ENCODE measurements at places on chromosomes 1 and 21. TPM values are rescaled to one million over a fixed set of nuclear protein-coding genes. Genes with fewer than 3 reads are reported as not detected.

The LCE1A gene
- not detected for total RNA-seq

The GJA9 gene
- total RNA-seq, result not detected

GRCh38 chr21:21101911-21102310, 103.7 kb downstream of the NCAM2 start:
- H3K27ac ChIP-seq, result no peak overlapping the region
- peaks cover 11% of the 10 kb centered on the region for H3K4me1 ChIP-seq
- no peaks in the 10 kb centered on the region for H3K36me3 ChIP-seq
- no peak overlapping the region for H3K4me3 ChIP-seq
- H3K27me3 ChIP-seq, result no peaks in the 10 kb centered on the region

DNA sequence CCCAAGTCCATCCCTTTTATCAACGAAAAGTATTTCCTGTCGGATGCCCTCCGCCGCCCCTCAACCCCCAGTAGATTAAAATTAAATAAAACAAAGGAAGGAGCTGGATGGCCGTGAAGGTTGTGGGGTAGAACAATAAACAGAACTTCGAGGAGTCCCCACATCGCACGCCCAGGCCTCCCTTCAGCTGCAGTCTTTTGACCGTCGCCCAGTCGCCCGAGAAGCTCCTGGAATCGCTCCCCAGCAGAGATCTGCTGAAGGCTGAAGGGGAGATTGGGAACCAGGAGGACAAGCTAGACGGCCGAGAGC, 905 bp downstream of the BARHL2 start:
- H3K4me1 ChIP-seq, result peaks cover 11% of the 10 kb centered on the region
- H3K4me3 ChIP-seq, result no peak overlapping the region
- no peak overlapping the region for H3K27ac ChIP-seq
- H3K27me3 ChIP-seq, result peaks cover 92% of the 10 kb centered on the region

- peaks cover 15% of the 10 kb centered on the region for H3K4me1 ChIP-seq
- no peak for DNase-seq
- peaks cover 12% of the 10 kb centered on the region for H3K36me3 ChIP-seq
- H3K27ac ChIP-seq, result no peak overlapping the region
These were observed 46.6 kb downstream of the SMYD2 start for GRCh38 chr1:214327514-214327913.

GRCh38 chr1:201890223-201890622, 1.5 kb downstream of the SHISA4 start:
- H3K27ac ChIP-seq, result no peak overlapping the region
- H3K36me3 ChIP-seq, result no peaks in the 10 kb centered on the region
- peaks cover 2% of the 10 kb centered on the region for H3K4me1 ChIP-seq
- peak overlapping the region; percentile 29 for H3K4me3 ChIP-seq
- peaks cover 43% of the 10 kb centered on the region for H3K27me3 ChIP-seq
